Fibroblast of skin of back (primary cell): ENCODE measurements at places on chromosomes 12 and 14.

DNA sequence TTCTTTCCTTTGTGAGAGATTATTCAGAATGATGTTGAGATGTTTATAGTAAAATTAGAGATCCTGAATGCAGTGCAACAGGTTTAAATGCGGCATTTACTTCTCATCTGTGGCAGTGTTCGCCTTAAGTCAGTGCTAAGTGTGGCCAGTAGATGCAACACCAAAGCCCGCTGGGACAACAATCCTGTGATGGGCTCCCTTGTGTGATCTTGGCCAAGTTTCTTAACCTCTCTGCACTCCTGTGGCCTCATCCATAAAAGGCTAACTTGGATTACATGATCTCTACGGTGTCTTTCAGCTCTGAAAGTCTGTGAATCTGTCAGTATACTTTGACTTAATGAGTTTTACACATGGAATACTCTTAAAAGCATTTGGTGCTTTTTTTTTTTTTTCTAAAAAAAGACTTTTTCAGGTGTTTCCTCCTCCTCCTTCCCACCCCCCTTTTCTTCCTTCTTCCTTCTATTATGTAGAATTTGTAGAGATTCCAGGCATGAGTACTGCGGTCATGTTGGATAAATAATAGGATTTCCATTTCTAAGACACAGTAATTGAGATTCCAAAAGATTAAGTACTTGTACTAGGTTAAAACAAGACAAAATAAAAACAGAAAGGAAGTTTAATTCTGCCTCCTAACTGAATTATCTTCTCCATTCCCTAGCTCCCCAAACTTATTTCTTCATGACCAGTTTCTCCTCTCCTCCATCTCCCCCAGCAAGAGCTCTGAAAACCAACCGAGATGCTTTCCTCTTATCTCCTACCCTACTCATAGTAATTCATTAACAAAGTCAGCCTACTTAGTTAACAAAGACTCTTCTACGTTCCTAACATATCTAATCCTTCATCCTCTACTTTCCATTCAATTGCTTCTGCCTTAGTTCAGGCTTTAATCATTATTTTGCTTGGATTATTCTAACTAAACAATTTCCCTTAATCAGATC is 42.2 kb upstream of the NAV3 start:
- DNase-seq = no peak

GRCh38 chr12:91056488-91056887 is 1.3 kb downstream of the KERA start:
- DNase-seq = no peak

DNA sequence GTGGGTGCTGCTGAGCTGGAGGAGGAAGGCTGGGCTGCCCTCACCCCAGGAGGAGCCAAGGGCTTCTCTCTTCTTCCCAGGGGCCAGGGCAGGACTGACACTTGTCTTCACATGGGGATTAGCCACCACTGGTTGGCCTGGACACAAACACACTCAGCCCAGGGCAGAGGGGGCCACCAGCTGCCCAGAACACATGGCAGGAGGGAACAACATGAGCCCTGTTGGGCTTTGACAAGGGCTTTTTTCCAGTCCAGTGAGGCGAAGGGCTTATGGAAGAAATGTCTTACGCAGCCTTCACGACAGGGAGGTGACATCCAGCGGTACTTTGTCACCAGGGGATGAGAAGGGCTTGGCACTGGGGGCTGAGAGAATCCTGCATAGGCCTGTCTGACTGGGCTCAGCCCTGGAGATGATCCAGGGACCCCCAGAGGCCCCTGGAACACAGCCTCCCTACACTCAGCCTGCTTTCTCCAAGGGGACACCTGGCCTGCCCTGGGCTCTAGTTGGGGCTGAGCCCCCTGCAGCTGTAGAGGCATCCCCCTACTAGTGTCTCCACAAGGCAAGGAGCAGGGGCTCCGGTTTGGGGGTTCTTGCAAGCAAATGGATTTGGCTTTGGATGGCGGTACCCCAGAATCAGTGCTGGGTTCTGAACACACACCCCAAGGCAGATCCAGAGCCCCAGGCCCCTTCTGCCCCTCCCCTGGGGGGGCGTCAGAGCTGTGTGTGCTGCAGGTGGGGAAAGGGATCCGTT is 18.9 kb downstream of the ARL6IP4 start:
- no peak for DNase-seq

DNA sequence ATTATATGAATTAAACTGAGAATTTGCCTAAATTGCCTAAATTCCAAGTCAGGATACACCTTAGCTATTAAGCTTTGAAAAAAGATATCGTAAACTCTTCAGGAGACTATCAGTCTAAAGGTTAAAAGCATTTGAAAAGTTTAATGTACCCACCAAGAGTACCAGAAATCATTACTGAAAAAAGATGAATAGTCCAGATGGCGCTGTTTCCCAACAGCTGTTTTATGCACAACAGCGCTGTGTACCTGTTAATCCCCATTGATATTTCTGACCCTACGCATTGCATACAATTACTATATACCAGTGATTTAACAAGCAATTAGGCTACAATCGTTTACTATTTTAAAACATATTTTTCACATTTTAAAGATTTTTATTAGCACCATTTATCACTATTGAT is 185.0 kb downstream of the PLCZ1 start:
- no peak for DNase-seq

DNA sequence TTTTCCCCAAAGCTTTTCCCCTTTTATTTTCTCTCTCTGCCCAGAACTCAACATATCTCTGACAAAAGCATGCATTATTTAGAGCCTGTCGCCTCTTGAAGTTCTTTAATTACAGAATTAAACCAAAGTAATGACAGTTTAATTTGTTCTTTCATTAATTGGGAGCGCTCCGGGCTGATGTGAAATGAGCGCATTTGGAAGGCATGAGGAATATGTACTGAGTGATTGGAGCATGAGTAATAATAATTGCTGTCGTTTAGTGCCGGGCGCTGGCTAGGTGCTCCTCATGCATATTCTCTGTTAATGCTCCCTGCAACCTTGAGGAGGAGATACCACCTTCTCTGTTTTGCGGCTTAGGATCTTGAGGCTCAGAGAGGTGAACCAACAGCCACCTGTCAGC is 120.5 kb downstream of the SLC25A47 start:
- peak; percentile 55 for DNase-seq

GRCh38 chr14:20179218-20179617 is 11.5 kb upstream of the OR11G2 start:
- DNase-seq = no peak

DNA sequence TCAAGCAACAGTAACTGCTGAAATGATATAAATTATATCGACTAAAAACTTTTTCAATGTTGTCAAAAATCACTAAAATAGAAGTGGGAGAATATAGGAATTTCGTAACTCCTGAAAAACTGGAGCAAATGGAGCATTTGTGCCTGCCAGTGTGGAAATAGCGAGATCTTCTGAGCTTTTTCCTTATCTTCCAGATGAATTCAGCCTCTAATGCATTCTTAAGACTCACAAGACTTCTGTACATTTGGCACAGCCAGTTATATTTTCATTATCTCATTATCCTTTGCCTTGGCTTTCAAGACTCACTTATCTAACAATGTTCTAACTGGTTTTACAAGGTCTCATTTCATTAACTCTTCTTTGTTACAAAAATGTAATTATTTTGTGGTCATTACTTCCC is 252.4 kb downstream of the GXYLT1 start:
- DNase-seq = no peak

- no peak for DNase-seq
Observed at GRCh38 chr12:31631023-31631724, 28.3 kb upstream of the ETFBKMT start.

- peak; percentile 83 for DNase-seq
Observed at GRCh38 chr12:18320036-18320617, 58.8 kb downstream of the PIK3C2G start.

GRCh38 chr12:131825146-131825892 is 2.9 kb upstream of the MMP17 start:
- DNase-seq = peak; percentile 11

GRCh38 chr12:115245020-115245419 is 561.0 kb upstream of the TBX3 start:
- no peak for DNase-seq

- DNase-seq = peak; percentile 78
Observed at GRCh38 chr14:47186486-47186885, 488.9 kb downstream of the MDGA2 start.

GRCh38 chr12:89874146-89874545 is 165.5 kb upstream of the ATP2B1 start:
- no peak for DNase-seq

- peak; percentile 65 for DNase-seq
Observed at GRCh38 chr12:47946413-47947323, 16.7 kb upstream of the TMEM106C start.

GRCh38 chr12:15996254-15996653 is 85.1 kb downstream of the DERA start:
- DNase-seq = peak; percentile 76

DNA sequence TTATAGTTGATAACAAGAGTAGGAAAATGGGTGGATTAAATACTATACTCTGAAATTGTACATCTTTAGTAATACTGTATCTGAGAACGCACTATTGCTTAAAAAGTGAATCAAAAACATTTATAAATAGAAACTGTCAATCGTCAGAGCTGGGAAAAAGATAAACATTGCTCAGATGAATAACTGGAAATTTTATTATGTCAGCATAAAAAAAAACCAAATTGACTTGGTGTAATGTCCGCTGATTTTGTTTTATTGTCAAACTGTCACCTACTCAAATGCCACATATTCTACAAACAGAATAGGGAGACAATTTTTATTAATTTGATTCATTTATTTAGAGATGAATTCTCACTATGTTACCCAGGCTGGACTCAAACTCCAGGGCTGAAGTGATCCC is 109.3 kb upstream of the TMTC1 start:
- DNase-seq = no peak

- DNase-seq = no peak
Observed at GRCh38 chr14:99185436-99186068, 86.4 kb downstream of the BCL11B start.

- no peak for DNase-seq
Observed at GRCh38 chr14:52780893-52781292, 10.5 kb downstream of the GNPNAT1 start.

- no peak for DNase-seq
Observed at GRCh38 chr14:69045857-69046475, 66.9 kb upstream of the ACTN1 start.

DNA sequence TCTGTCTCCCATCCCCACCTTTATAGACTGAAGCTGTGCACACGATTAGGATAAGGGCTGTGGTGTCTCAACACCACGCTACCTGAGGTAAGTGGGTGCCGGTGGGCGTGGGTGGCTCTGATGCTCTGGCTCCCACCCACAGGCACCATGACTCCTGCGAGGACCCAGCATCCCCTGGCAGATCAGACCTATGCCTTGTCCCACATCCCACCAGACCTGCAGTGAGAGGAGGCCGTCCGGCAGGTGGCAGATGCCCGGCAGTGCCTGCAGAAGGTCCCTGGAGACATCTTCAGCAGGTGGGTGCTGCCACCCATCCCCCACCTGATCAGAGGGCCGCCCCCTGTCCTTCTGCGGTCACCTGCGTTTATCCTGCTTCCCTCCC is 104.4 kb upstream of the PRB2 start:
- DNase-seq = no peak

- no peak for DNase-seq
Observed at GRCh38 chr12:7142809-7143465, 12.8 kb downstream of the CLSTN3 start.

- peak; percentile 41 for DNase-seq
Observed at GRCh38 chr14:100440207-100440631, 117.1 kb downstream of the SLC25A47 start.

DNA sequence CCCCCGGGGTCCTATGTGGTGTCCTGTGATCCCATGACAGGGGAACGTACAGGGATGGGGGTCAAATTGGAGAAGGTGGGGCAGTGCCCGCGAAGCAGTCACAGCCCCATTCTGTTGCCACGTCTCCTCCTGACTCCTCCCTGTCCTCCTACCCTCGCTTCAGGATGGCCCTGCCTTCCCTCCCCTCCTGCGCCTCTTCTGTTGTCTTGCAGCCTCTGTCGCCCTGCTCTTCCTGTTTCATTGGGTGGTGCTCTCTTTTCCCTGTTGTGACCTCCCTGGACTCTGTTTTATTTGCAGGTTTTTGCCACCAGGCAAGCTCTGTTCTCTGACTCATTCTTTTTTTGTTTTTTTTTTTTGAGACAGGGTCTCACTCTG is 18.7 kb downstream of the CABP1 start:
- DNase-seq = no peak

DNA sequence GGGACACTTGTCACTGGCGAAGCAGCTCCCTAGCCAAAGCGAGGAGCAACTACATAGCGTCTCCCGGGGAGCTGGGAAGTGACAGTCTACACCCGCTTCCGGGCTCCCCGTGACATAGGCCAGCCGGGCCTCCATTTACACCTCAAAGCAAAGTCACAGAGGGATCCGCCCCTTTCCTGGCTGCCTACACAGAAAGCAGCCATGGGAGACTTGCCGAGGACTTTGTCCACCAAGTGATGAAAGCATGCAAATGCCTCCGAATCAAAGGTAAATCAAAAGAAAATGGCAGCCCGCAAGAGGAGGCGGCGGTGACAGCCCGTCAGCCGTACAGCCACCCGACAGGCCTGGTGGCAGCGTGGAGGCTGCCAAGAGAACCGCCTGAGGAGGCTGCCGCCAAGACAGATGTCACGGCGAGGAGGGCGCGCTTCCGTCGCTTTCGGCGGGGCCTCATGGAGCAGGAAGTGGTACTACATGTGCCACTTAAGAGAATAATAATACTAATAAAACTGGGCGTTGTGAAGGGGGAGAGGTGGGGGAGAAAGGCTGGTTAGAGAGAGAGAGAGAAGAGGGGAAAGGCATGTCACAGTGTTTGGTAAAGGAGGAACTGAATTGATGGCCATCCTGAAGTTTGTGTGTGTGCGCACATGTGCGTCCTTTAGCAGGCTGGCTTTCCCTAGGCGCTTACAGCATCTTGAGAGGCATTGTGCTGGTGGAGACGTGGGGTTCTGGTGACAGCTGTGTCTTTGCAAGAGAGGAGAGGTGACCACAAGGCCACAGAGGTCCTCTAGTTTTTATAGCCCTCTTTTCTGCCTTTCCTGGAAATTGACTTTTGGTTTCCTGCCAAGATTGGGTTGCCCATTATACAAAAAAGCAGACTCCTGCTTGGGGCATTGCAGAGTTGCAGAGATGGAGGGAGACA is 661.7 kb downstream of the VRK1 start:
- DNase-seq = no peak

GRCh38 chr14:29649170-29649569 is 278.5 kb downstream of the PRKD1 start:
- DNase-seq = no peak

GRCh38 chr12:54018468-54018984 is 9.7 kb upstream of the HOXC6 start:
- no peak for DNase-seq

- DNase-seq = peak; percentile 23
Observed at GRCh38 chr14:76687611-76688382, 73.5 kb upstream of the VASH1 start.

- no peak for DNase-seq
Observed at GRCh38 chr12:58349161-58349560, 407.8 kb downstream of the ATP23 start.

- no peak for DNase-seq
Observed at GRCh38 chr14:38994731-38995130, 108.3 kb downstream of the SEC23A start.

GRCh38 chr12:15505616-15506015 is 183.3 kb downstream of the PTPRO start:
- no peak for DNase-seq

GRCh38 chr14:72479461-72479931 is 414.4 kb downstream of the DPF3 start:
- no peak for DNase-seq

GRCh38 chr14:61281186-61281947 is at the start of gene TMEM30B:
Gene TMEM30B, minus strand, starts transcription at chr14:61281338. Its CDS starts 191 bp downstream, at chr14:61281147.
- DNase-seq = no peak

GRCh38 chr14:102248121-102248520 is 56.8 kb downstream of the MOK start:
- DNase-seq = no peak

- DNase-seq = no peak
Observed at GRCh38 chr14:35234012-35234805, 58.0 kb upstream of the PSMA6 start.

- DNase-seq = no peak
Observed at GRCh38 chr12:115761784-115762183, 515.7 kb downstream of the MED13L start.
